Activated T-helper 9 cell treated with anti-CD3 and anti-CD28 coated beads, Interleukin-2, amount 50 U/mL, for 16 hours (primary cell): ENCODE measurements at places on chromosomes 3 and 15.

DNA sequence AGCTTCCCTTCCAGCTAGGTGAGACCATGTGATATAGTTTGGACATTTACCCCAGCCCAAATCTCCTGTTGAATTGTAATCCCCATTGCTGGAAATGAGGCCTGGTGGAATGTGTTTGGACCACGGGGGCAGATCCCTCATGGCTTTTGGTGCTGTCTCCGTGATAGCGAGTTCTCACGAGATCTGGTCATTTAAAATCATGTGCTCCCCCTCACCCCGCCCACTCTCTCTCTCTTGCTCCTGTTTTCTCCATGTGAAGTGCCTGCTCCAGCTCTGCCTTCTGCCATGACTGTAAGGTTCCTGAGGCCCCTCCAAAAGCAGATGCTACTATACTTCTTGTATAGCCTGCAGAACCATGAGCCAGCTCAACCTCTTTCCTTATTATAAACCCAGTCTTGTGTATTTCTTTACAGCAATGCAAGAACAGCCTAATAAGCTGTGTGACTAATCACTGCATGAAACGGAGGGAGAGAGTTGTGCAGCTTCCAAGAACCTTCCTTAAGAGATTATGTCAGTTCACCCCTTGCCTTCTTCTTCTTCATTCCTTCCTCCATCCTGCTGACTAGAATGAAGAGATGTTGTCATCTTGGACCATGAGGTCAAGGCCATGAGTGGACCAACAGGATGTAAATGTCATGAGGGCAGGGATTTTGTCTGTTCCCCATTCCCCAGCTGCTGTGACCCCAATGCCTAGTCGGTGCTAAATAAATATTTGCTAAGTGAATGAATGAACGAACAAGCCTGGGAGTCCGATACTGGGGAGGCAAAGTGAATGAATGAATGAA lies 91.0 kb downstream of the CPN2 start:
- DNase-seq, result no peak

DNA sequence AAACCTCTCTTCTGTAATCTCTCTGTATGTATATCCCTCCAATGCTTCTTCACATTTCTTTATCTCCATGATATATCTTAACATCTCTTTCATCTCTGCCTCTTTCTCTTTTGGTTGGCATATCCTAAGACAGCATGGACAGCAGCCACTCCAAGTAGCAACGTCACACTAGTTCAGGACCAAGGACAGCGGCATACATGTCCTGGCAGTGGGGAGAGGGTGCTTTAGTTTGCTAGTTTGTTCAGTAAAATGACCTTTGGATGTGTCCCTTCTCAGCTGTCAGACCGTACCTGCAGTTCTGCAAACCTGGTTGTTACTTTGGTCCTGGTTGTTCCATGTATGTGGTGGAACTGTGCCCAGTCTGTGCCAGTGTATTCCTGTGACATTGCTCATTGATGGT lies 225.6 kb upstream of the ROPN1 start:
- no peak for DNase-seq

- DNase-seq, result peak; percentile 44
These were observed 395 bp downstream of the ZFAND6 start for GRCh38 chr15:80059786-80060355.

DNA sequence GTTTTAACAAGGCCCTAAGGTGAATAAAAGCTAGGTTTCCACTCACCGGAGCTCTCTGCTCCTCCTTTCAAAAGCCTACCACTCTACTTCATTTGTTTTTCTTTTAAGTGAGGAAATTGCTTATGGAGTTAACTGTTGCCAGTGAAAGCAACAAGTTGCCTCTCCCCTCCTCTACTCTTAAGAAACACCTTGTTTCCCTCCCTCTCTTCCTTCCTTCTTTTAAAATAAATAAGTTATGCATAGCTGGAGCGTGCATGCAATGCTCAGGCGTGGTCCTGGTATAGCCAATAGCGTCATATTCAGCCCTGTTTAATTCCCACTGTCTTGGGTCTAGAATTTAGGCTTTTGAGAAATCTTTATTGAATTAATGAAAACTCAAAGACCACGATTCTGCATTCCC lies 101.1 kb upstream of the IGF1R start:
- DNase-seq, result no peak

- DNase-seq, result no peak
These were observed 233.9 kb upstream of the CADM2 start for GRCh38 chr3:84724877-84725276.

GRCh38 chr3:178289544-178290160 lies 246.6 kb upstream of the KCNMB2 start:
- DNase-seq, result no peak

GRCh38 chr3:130117933-130118332 lies 36.3 kb downstream of the ALG1L2 start:
- DNase-seq, result no peak

DNA sequence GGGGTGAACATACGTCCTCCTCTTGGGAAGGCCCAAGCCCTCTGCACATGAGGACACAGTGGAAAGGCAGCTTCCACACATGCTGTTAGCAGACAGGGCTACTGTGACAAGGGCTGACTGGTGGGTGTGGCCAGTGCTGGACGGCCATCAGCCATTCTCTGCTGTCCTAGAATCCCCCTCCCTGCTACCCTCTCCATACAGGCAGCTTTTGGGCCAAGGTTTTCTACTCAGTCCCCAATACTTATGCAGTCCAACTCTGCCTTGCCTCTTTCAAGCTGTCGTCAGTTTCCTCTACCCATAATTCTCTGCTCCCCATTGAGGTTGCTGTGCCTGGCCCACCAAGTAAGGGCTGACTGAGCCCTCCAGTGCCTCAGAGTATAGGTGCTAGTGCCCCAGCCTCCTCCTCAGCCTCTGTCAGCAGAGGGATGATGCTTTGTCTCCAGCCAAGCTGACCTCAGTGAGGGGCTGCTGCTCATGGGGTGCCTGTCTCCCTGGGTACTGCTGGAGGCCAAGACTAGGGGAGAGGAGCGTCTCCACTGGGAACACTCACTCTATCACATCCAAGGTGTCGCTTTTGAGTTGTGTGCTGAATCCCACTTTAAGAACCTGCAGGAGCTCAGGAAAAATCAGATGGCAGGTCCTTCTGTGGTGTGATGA lies 2.8 kb downstream of the LOXL1 start:
- DNase-seq, result no peak

GRCh38 chr3:132822266-132822665 lies 100.1 kb upstream of the NPHP3 start:
- DNase-seq, result no peak

DNA sequence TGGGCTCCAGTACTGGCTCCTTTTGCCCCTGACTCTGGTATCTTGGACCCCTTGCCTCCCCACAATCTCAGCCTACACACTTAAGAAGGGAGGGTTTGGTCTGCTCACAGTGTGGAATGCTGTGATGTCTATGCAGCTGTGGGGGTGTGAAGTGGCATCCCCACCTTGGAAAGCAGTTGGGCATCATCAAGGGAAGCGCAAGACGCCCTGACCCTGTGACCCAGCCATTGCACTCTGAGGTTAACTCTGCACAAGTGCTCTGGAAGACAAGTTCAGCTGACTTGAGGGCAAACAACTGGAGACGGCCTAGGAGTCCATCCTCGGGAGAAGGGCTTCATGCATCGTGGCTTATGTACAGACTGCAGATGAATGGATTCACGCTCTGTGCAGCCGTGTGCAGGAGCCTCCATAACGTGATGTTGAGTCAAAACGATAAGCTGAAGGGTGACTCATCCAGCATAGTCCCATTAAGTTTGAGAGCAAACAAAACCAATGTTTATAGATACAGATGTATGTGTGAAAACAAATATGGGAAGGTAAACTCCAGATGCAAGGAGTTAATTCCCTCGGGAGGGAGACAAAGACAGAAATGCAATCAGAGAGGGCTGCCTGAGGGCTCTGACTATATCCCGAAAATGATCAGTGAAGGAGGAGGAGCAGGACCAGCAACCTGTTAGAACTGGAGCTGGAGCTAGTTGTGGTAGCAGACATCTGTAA lies 86.8 kb downstream of the LSM3 start:
- no peak for DNase-seq

- DNase-seq, result no peak
These were observed 58.6 kb downstream of the WWTR1 start for GRCh38 chr3:149599236-149599635.

GRCh38 chr3:14758297-14758696 lies 60.5 kb upstream of the FGD5 start:
- DNase-seq, result no peak

- DNase-seq, result no peak
These were observed 18.5 kb downstream of the RPL32 start for GRCh38 chr3:12822725-12823373.

GRCh38 chr15:83904107-83905040 lies 250.5 kb downstream of the ADAMTSL3 start:
- no peak for DNase-seq

- no peak for DNase-seq
These were observed 96.3 kb downstream of the MYO9A start for GRCh38 chr15:72021604-72022003.

DNA sequence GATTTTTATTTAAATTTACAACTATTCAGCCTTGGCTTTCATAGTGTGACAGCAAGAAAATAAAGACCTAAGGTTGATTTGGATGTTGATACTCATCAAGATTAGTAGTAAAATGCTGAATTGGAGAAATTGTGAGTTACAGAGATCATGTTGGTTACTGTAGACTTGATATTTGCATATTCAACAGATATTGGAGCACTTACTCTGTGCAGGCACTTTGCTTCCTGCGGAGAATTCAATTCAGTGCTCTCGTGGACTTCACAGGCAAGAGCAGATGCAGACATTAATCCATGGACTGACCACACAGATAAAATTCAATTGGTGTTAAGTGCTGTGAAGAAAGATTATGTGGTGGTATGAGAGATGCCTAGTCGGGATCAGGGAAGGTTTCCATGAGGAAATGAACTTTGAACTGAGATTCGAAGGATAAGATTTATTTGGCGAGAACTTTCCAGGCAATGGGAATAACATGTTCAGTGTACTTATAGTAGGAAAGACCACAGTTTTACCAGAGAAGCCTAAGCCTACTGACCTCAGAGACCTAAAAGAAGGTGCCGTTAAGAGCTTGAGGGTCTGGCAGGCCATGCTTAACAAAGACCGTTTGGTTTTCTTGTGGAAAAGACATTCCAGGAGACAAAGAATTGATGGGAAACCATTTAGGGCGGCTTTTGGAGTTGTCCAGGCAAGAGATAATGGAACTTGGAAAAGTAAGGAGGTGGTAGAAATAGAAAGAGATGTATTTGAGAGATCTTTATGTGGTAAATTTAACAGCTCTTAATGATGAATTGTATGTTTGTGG lies 4.3 kb downstream of the SELENOT start:
- DNase-seq, result no peak

DNA sequence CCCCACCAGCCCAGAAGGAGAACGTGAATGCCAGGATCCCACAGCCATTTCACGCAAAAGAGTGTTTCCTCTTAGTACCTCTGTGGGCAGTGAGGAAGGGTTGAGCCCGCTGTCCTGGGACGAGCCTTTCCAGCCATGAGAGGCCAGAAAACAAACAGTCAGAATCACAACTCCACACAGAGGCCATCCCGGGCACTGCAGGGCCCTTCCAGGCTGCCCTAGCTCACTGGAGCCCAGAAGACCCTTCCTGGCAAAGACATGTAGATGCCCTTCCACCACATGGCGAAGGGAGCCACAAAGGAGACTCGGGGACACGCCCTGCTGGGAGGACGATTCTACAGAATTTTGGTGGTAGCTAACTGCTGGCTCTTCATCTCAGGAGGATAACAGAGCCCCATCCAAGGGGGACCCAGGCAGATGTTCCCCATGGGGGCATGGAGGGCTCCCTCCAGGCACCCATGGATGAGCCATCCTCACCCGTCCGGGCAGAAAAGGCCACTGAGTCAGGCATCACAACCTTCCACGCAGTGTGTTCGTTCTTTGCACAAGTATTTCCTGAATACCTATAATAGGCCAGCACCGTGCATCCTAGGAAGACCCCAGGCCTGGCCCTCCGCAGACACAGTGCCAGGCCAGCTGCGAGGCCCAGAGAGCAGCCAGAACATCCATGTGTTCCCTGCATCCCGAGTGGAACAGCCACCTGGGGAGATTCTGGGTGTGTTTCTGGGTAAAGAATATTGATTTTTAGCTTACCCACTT lies 47.2 kb downstream of the SLC12A8 start:
- no peak for DNase-seq

- DNase-seq, result no peak
These were observed 17.6 kb downstream of the CD200R1L start for GRCh38 chr3:112829046-112829445.

GRCh38 chr3:11212299-11212608 lies 58.0 kb downstream of the HRH1 start:
- DNase-seq, result no peak

DNA sequence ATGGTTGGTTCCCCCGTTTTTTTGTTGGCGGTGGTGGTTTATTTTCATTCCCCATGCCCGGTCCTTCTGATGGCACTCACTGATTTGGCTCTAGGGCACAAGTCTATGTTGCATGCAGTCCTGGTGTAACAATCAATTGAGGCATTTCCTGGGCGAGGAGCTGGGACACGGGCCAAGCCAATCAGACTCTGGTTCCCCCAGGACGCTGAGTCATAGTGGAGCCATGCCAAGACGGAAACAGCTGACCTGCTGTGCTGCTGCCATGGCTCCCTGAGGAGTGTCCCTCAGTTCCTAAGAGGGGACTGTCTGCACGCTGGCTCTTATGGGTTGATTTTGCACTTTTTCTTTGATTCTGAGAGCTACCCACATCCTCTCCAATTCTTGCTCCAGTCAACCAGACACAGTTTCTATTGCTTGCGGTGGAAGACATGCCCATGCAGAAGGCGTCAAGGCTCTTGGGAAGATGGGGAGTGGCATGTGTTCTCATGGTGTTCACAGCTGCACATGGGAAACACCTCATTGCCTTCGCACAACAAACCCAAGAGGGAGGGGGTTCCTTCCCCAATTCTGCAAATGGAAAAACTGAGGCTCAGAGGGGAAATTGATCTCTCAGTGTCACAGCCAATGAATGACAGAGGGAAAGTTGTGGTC lies 28.3 kb upstream of the ALDH1L1 start:
- DNase-seq, result no peak

- no peak for DNase-seq
These were observed 7.9 kb upstream of the MST1R start for GRCh38 chr3:49911611-49912010.

DNA sequence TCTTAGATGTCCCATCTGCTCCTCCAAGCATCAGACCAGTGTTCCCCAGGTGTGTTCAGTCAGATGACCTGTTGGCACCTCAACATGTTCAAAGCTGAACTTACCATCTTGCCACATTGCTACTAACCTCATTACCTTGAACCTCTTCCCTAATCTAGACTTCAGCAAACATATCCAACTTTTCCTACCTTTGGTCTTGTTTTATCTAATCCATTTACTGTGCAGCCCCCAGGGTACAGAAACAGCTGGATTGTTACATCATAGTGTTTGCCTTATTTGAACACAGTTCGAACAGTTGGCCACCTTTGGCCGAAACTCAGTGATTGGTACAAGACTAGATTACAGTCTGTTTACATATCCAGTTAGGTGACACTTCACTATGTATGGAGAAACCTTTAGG lies 36.1 kb upstream of the MCF2L2 start:
- no peak for DNase-seq
